ENCODE measurements at places on chromosomes 12 and 14.

GRCh38 chr12:131155131-131155530, 201.4 kb downstream of the ADGRD1 start:
- DNase-seq, result no peak

GRCh38 chr14:97695456-97695981, 898.3 kb downstream of the VRK1 start:
- DNase-seq, result no peak

DNA sequence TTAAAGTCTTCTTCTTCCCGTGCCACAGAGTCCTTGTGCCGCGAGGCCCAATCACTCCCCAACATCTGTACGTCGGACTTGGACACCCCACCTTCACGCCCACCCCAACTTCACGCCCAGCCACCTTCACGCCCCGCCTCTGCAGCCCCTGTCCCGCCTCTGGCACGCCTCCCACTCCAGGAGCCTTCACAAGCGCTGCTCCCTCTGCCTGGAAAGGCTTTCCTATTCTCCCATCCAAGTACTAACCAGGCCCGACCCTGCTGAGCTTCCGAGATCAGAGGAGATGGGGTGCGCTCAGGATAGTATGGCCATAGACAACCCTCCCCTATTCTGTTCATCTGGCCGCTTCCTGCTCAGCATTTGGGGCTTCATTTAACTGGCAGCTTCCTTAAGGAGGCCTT, 17.3 kb upstream of the EIF5 start:
- DNase-seq, result no peak

- DNase-seq, result no peak
These were observed 779.9 kb upstream of the TMEM132C start for GRCh38 chr12:127487031-127487430.

GRCh38 chr12:122081697-122082221, 3.2 kb downstream of the MLXIP start:
- no peak for DNase-seq

GRCh38 chr14:99522934-99523703, 41.9 kb downstream of the CCNK start:
- DNase-seq, result no peak

DNA sequence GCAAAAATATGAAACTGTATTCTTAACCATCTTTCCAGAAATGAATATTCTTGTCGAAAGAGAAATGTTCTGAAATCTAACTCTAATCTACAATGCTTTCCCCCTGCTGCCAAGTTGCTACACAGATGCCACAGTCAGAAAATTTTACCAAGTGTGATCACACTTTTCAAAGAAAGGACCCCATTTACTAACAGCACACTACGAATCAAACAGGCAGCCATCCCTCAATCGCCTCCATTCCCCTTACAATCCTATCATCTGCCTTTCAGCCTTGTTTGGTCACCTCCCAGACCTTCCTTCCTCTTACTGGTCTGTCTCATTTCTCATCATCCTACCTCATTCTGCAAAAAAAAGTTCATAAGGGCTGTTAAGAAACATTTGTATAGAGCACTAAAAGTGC, 190.1 kb downstream of the MED13L start:
- DNase-seq, result no peak

DNA sequence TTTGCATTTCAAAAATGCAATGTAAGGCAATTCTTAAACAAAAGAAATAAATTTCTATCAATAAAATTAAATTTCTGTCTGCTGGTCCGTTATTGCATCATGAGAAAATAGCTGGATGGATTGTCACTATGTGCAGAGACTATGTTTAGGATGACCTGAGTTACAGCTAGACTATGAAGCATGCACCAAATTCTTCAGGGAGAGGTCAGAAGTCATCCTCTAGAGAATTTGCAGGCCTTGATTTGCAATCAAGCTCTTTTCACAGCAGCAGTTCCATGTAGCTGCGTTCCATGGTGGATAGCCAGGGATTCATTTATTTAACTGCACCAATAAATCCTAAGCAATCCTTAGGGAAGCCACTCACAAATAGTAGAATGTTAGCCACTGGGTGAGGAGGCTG, 253.7 kb downstream of the MSRB3 start:
- no peak for DNase-seq

- DNase-seq, result no peak
These were observed 23.7 kb upstream of the YAF2 start for GRCh38 chr12:42261708-42262107.

DNA sequence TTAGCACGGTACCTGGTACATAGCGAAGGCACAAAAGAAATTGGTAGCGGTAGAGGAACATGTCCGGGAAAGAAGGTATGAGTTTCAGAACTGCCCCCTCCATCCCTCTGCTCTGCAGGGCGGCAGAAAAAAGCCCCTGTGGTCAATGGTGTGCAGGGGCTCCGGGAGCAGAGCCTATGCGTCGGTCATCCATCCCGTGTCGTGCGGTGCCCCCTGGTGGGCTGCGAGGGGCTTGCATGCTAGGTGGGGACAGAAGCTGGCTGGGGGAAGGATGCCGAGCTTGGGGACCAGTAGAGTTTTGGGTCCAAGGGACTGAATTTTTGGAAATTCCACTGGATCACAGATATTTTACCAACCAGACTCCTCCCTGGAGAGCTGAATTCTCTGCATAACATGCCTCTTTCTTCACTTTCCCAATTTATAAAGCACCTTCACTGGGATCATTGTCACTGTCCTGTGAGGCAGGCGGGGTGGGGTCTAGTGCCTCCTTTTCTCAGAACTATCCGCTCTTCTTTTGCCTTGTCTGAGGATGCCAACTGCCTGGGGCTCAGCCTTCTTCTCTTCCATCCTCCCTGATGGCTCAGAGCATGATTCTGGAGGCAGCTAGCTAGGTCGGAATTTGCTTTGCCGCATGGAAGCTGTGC, 148.7 kb downstream of the SMOC1 start:
- DNase-seq, result no peak

GRCh38 chr12:25376407-25376806, 125.7 kb upstream of the KRAS start:
- DNase-seq, result no peak

DNA sequence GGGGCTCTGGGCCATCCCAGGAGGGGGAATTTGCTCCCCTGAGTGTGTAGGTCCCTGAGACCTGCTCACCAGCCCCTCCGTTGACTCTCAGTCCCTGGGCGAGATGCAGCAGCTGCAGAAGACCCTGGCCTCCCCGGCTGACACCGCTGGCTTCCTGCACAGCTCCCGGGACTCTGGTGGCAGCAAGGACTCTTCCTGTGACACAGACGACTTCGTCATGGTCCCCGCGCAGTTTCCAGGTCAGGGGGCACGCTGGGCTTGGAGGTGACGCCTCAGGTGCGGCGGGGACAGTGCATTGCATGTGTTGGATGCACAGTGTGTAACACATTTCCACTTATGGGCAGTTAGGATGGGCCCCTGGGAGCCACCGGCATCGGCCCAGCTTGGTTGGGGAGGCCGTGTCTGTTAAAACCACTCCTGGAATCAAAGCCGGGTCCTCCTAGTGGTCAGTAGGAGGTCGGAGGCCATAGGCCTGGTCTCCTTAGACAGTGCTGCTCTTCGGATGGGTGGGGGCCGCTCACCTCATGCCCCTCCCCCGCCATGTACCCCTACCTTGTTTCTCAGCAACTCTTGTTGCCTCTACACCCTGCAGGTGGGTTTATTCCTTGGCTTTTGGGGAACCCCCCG, 17.1 kb upstream of the PUS1 start:
- no peak for DNase-seq

DNA sequence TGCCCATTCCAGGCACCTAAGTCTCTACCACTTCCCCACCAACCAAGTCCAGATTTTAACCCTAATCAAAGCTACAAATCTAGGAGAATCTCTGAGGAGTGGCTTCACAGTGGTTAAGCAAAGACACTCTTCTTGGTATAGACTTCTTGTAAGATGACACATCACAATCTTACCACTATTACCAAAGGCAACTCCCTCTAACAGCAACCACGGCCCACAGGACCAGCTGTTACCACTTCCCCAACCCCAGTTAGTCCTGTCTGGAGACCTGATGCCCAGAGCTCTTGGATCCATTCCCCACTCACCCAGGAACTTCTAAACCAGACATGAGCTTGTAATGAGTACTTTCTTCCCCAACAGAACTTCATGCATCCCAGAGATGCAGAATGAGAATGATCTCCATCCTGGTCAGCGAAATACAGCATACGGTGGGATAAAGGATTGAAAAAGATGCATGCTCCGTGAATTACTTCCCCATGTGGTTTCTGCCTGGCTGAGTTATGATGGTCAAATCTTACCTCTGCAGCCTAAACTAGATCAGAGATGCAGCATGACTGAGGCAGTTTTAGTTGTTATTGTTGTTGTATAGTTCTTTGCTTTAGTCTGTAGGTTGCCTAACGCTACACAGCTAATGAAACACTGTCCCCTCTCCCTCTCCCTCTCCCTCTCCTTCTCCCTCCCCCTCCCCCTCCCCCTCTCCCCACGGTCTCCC, 87.7 kb upstream of the FOXN3 start:
- DNase-seq, result no peak

DNA sequence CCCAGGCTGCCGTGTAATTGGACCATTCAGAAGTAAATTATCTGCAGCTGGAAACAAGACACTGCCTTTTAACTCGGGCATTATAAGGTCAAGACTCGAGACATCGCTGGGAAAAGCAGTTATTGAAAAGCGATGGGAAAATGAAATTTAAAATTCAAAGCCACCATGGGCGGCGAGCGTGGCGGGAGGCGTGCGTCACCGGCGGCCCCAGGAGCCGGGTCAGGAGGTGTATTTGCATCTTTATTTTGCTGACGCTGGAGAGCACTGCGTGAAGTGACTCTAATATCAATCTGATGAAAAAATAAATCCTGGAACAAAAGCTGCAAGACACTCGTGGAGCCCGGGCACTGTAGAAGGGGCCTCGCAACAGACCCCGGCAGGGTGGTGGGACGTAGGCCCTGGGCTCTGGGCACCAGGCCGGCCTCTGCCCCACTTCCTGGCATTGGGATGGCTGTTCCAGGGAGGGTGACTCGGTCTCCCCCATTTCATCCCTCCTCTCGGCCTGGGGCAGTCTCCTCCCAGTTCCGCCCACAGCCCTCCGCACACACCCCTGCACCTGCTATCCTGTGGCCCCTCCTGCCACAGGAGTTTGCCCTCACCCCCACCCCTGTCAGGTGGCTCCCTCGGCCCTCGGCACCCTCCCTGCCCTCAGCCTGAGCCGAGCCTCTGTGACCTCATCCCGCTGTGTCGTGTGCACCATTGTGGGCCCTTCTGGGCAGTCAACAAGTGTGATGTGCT, 196.2 kb downstream of the KIF26A start:
- DNase-seq, result no peak

- DNase-seq, result no peak
These were observed 68.6 kb downstream of the RESF1 start for GRCh38 chr12:32027684-32028365.

DNA sequence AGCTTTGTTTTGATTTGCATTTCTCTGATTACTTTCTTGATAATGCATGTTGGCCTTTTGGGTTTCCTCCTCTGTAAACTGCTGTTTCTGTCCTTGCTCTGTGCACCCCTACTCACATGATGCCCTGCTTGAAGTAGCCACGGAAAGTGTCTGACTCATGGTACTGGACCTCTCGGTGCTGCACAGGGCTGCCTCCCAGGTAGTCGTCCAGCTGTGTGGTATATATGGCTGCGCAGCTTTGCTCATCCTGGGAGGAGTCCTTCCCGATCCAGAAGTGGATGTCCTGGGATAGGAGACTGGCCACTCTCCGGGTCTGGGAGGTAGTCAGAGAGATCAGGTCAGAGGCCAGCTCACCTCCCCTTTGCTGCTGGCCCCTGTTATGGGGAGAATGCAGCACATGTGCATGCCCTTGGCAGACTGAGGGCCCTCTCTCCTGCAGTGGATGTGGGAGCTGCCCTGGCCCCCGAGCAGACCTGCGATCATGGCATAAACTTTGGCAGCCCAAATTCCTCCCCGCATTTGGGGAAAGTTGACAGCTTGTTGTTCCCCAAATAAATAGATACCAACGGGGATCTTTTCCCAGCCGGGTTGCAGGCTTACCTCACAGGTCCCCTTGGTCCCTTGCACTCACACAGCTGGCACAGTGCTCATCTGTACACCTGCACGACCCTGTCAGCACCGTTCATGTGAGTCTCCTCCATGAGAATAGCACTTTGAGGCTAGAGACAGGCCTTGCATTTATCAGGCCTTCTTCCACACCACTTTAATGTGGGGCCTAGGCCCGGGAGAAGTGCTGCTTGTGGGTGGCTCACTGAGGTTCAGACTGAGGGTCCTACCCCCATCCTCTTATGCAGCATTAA, 5.2 kb downstream of the AVIL start:
- DNase-seq, result no peak

DNA sequence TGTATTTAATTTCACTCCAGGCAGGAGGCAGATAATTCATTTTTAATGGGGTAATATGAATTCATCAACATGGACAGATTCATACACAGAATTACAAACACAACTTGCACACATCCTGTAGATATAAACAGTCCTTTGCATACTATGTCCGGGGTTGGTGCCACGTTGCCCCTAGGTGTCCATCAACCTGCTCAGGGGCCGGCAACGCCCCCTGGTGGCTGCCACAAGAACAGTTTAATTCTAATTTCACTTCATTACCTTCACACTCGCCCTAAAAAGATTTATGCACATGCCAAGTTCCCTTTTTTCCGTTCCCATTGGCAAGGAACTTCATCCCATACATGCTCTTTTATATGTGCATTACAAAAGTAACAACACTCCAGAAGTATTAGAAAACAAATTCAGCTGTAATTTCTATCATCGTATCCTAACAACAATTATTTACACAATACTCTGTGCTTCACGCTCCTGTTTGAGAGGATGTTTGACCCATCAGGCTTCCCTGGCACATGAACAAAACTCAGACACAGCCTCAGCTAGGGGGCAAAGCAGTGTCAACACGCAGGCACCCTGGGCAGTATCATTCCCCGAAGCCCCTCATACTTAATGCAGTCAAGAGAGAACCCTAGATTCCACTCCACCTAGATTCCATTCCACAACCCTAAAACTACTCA, 15.5 kb downstream of the MANSC1 start:
- DNase-seq, result no peak

GRCh38 chr12:64714551-64714968, 44.6 kb downstream of the GNS start:
- DNase-seq, result no peak

DNA sequence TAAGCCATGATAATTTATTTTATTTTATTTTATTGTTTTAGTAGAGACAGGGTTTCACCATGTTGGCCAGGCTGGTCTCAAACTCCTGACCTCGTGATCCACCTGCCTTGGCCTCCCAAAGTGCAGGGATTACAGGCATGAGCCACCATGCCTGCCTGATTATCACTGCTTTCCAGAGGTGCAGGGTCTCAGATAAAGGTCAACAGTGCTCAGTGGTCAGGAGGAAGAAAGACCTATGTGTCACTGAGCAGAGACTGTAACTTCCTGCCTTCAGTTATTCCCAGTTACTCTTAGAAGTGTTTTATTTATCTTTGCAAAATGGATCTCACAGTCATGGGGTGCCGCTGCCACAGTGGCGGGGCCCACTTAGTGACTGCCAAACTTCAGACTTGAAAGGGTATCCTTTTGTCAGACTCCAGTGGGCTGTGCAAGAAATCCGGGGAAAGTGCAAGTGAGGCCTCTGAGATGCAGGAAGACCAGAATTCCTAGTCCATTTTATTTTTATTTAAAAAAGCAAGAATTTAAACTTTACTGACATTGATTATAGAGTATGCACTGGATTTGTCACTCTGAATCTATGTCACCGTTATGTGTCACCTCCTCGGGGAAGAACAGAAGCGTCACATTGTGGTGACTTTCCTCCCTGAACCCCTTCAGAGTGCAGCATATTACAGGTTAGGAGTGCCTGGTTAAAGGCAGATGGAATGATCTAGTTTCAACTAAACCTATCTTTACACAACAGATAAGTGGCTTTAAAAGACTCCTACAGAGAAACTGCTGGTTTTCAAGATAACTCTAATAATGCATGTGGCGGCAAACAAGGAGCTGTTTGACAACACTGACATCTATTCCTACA, 59.1 kb upstream of the BICD1 start:
- no peak for DNase-seq

Measured in NCI-H1436 treated with DMSO at 0.1 percent for 48 hours (cell line).